ENCODE measurements at places on chromosomes 7 and 10.

GRCh38 chr10:84256510-84257342 is 11.9 kb downstream of the RGR start:
- DNase-seq = no peak

GRCh38 chr7:924541-925231 is 29.8 kb downstream of the ADAP1 start:
- no peak for DNase-seq

DNA sequence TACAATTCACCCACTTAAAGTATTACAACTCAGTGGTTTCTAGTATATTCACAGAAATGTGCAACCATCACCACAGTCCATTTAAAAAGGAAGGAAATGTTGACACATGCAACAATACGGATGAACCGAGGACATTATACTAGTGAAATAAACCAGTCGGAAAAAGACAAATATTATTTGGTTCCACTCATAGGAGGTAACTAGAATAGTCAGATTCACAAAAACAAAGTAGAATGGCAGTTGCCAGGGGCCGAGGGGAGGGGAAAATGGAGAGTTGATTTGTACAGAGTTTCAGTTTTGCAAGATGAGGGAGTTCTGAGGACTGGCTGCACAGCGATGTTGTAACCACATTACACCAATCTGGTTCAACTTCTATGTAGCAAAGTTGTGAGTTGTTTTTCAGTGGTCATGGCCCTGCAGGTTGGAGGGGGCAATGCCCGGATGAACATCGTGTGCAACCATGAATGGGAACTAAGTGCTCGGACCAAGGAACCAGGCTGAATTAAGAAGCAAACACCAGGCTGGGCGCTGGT is 17.6 kb upstream of the TNPO3 start:
- DNase-seq = no peak

GRCh38 chr10:129459762-129460539 is 7.1 kb upstream of the MGMT start:
- no peak for DNase-seq
